Cerebellum (tissue), 4 donors: ENCODE measurements at places on chromosomes 7 and 10. TPM values are rescaled to one million over a fixed set of nuclear protein-coding genes. Genes with fewer than 3 reads are reported as not detected.

DNA sequence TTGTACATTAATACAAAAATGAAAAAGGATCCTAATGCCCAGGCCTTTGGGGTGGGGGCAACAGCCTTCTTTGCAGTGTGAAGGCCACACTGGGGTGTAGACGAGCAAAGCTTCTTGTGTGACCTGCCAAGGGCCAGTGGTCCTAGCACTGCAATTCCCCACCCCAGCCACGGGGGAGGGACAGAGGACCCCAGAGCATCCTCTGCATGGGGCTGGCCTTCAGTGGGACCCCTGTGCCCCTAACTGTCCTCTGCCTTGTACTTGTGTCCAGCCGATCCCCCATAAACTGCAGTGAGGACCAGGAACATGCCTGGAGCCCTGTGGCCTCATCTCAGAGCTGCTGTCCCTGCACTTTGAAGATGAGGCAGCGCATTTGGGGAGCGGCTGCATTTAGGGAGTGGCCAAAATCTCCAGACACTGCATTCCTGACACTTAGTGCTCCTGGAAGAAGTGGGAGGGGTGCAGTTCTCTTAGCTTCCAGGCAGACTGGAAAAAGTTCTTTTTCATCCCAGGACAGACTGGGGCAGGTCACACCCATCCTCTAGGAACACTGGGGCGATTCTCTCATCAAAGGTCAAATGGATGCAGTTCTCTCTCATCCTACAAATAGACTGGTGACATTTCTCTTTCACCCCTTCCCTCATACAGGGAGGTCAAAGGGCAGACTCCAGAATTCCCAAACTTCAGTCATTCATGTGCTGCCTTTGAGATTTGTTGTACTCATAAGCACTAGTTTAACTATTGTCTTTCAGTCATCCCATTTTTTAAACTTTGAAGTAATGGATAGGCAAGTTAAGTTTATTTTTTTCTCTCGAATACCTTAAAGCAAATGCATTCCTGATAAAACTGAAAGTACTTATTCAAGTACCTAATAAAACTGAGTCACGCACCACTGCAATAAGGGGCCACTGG is 922 bp upstream of the MYO1G start:
- no peak for DNase-seq

GRCh38 chr7:12524794-12525386 is 45.6 kb upstream of the SCIN start:
- peak; percentile 3 for DNase-seq

- no peak for DNase-seq
Observed at GRCh38 chr7:33326485-33326848, 197.1 kb downstream of the BBS9 start.

DNA sequence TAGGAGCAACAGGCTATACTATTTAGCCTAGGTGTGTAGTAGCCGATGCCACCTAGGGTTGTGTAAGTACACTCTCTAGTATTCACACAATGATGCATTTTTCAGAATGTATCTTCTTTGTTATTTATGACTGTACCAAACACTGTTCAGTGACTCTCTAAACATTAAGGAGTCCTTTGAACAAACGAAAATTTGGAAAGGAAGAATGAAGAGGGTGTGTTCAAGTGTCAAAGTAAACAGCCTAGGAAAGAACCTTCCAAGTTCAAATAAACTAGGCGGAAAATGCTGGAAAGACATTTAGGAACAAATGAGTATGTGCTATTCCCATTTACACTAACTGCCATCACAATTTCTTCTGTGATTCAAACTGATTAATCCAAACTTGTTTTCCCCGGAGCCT is 142.4 kb downstream of the CHCHD3 start:
- DNase-seq, result no peak

DNA sequence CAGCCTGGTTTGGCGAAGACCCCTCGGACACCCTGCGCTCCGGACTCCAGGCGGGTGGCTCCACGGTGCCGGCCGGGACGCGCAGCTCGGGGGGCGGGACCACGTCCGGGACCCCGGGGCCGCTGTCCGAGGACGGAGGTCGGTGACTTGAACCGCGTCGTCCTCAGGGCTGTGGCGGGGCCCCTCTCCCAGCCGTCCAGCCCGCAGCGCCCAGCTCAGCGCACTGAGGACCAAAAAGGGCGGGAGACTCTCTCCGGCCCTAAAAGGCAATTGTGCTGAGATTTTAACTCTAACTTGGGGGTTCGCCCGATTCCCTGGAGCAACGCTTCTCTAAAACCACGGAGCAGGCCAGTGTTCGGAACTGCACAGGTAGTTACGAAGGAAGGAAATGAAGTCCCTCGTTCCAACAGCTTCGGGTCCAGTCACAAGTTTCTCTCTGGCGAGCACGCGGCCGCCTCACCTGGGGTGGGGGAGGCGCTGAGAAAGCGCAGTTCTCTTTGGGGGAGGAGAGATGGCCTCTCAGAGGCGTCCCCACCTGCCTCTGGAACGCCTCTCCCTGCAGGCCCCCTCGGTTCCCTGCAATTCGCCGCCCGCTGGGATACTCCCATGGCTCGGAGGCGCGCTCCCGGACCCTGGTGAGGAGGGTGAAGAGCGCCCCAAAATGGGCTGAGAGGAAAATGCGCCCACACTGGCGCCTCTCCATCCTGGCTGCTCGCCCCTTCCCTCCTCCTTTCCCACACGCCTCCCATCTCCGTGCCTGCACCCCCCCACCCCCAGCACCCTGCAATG is 352.7 kb downstream of the DNAJB6 start:
- no peak for DNase-seq

GRCh38 chr10:110865186-110865808 is 6.4 kb upstream of the PDCD4 start:
- DNase-seq, result no peak

GRCh38 chr10:74507951-74508350 is 318.4 kb upstream of the KAT6B start:
- DNase-seq, result no peak

DNA sequence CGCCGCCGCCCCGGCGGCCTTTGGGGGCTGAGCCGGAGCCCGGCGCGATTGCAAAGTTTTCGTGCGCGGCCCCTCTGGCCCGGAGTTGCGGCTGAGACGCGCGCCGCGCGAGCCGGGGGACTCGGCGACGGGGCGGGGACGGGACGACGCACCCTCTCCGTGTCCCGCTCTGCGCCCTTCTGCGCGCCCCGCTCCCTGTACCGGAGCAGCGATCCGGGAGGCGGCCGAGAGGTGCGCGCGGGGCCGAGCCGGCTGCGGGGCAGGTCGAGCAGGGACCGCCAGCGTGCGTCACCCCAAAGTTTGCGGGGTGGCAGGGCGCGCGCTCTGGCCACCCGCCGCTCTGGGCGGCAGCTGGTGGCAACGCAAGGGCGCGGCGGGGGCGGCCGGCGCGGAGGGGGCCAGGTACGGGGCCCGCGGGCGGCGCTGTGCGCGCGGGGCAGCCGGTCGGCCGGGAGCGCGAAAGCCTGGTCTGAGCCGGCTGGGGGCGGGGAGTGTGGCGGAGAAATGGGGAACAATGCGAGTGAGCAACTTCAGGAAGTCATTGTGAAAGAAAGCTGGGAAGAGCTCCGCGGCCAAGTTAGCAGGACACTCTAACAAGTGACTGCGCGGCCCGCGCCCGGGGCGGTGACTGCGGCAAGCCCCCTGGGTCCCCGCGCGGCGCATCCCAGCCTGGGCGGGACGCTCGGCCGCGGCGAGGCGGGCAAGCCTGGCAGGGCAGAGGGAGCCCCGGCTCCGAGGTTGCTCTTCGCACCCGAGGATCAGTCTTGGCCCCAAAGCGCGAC is at the start of gene IKZF1:
TSS of gene IKZF1 (plus strand) at position 588 of the 782 bp plus-strand sequence. CDS start 14,346 bp downstream, outside the sequence.
- no peak for DNase-seq

DNA sequence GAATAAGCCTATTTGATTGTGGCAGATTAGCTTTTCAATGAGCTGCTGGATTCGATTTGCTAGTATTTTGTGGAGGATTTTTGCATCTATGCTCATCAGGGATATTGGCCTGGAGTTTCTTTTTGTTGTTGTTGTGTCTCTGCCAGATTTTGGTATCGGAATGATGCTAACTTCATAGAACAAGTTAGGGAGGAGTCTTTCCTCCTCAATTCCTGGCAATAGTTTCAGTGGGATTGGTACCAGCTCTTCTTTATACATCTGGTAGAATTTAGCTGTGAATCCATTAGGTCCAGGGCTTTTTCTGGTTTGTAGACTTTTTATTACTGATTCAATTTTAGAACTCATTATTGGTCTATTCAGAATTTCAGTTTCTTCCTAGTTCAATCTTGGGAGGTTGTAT is 43.4 kb upstream of the KLF14 start:
- no peak for DNase-seq

DNA sequence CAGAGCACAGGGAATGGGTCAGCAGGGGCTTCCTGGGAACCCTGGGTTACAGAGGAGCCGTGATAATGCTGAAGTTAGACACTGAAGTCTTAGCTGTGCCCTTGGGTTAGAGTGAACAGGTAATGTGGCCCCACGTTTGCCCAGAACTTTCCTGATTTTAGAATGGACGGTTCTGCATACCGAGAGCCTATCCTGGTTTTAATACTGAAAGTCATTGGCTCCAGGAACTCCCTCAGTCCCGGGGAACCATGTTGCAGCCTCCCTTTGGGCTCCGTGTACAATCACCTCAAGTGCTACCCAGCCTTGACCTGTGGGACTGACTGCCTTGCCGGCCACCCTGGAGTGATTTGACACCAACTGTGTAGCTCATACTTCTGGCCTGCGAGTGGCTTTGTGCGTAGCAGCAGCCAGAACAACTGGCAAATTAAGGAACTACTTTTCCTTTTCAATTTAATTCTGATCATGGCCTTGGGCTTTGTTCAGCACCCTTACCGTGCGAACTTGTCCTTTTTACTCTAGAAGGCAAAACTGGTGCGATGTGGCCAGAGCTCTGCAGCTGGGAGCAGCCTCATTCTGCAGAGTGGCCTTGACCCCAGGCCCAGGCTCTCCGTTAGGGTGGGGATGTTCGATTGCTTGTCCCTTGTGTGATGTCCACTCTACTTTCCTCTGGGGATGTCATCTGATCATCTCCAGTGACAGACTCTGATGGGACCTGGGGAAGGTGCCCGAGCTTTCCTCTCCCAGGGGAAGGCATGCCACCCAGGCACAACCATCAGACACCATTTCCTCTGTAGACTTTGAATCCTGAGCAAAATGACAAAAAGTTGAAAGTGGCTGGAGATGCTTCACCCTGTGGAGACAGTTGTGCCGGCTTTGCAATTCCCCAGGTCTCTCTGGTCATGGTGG is 265.9 kb downstream of the GLRX3 start:
- no peak for DNase-seq

GRCh38 chr7:22559829-22560489 is 60.0 kb upstream of the STEAP1B start:
- peak; percentile 27 for DNase-seq

DNA sequence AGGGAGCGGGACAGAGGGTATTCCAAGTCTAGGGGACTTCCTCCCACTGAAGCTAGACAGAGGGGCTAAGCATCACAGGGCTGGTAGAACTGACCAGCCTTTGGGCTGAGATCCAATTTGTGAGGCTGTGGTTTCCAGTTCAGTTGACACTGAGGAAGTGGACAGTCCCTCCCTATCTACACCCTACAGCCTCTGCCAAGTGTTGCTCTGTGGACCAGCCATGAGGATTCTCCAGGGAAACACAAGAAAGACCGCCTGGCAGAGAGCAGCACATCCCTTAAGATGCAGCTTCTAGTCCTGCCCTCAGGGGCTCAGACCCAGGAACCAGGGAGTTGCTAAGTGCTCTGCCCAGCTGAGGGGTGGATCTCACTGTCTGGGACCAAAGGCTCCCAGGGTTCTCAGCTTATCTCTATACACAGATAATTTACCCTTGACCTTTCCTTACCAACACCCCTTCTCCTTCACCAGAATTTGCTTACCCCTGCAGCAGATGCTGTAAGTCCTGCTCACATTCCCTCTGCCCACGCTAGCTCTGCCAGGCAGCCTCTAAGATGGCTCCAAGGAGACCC is 252.0 kb downstream of the SKIDA1 start:
- no peak for DNase-seq

DNA sequence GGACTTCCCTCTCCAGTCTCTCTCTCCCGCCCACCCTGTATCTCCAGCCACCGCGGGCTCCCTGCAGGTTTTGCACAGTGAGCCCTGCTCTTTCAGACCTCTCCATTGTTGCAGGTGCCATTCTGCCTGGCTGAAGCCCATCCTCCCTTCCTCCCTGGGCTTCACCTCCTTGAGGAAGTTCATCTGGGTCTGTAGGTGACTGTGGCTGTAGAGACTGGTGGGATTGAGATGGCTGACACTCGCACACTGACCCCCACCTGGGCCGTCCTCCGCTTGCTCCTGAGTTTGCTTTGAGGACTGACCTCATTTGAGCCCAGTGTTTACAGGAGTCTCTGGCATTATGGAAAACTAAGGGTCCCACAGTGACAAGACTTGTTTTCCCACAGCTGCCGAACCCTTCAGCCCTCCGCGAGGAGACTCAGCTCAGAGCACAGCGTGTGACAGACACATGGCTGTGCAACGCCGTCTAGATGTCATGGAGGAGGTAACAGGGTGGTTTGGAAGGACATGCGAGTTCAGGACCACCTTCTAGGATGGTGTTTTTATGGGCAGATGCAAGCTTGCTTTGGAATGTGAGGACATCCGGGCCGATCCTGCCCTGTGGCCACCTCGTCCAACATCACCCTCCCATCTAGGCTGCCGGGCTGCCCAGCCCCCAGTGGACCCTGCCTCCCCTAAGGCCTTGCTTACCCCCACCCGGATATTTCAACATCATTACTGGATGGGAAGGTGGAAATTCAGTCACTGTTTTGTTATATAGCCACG is 9.3 kb downstream of the PLAC9 start:
- no peak for DNase-seq

DNA sequence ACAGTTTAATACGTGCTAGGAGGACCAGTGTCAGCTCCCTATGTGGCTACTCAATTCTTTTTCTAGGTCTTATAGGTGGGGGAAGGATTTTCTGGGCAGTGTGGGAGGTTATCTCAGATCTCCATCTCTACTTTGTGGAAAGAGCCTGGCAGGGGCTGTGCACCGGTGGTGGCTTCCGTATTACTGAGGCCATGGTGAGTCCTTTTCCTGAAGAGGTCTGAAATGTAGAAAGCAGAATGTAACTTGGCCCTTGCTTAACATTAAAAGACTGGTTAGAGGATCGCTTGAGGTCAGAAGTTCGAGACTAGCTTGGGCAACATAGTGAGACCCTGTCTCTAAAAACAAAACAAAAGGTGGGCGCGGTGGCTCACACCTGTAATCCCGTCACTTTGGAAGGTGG is 2.7 kb upstream of the TPST1 start:
- DNase-seq, result no peak

Gene CALML5
- total RNA-seq, result not detected

Gene ASAH2
- total RNA-seq, result 1.5 TPM

Gene AKR1C4
- total RNA-seq, result not detected

Gene CPA5
- not detected for total RNA-seq

Gene WASHC2C
- total RNA-seq, result 40.6 TPM

Gene SUN3
- 0.36 TPM for total RNA-seq

Gene FAM24B
- total RNA-seq, result 8.9 TPM

Gene PGAM2
- total RNA-seq, result 13.0 TPM

Gene ADAM22
- total RNA-seq, result 111 TPM

Gene FAM241B
- 11.3 TPM for total RNA-seq

Gene PALD1
- 11.3 TPM for total RNA-seq

Gene LIPJ
- 1.00 TPM for total RNA-seq
